ENCODE measurements at places on chromosomes 4 and X.

DNA sequence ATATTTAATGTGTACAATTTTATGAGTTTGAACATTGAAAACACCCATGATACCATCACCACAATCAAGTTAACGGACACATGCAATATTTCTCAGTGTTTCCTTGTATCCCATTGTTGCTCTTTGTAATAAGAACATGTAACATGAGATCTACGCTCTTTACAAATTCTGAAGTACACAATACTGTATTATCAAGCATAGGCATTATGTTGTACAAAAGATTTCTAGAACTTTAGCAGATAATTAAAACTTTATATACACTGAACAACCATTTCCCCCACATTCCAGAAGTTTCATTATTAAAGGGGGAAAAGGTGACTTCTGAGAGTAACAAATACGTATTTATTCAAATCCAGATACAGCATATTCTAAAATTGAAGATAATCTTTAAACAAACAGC lies 114.5 kb downstream of the SLC10A7 start:
- DNase-seq: no peak

GRCh38 chr4:58138786-58139668 lies 1028.8 kb upstream of the IGFBP7 start:
- no peak for DNase-seq

- DNase-seq: no peak
These were observed 3.1 kb upstream of the PCDH10 start for GRCh38 chr4:133145758-133146573.

- no peak for DNase-seq
These were observed 12.6 kb downstream of the PCDH10 start for GRCh38 chr4:133161570-133162295.

- no peak for DNase-seq
These were observed 215.9 kb upstream of the GIMD1 start for GRCh38 chr4:106584337-106584989.
